ENCODE measurements at places on chromosomes 7 and 10.

DNA sequence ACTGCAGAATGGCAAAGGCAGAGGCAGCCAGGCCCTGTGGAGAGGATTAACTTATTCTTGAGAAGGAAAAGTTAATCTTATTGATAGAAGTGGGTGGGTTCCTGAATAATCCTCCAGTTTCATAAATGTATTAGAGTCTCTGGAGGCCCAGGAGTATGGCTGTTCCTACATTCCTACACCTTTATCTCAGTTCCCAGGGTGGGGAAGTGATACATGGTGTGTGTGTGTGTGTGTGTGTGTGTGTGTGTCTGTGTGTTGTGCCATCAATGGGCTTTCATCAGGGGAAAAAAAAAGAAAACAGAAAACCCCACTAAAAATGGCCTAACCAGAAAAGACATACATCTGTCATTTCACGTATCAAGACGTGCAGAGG, 22.0 kb upstream of the GSDME start:
- no peak for DNase-seq

- DNase-seq, result no peak
Measured at GRCh38 chr10:97882142-97883091, 32.8 kb downstream of the GOLGA7B start.

DNA sequence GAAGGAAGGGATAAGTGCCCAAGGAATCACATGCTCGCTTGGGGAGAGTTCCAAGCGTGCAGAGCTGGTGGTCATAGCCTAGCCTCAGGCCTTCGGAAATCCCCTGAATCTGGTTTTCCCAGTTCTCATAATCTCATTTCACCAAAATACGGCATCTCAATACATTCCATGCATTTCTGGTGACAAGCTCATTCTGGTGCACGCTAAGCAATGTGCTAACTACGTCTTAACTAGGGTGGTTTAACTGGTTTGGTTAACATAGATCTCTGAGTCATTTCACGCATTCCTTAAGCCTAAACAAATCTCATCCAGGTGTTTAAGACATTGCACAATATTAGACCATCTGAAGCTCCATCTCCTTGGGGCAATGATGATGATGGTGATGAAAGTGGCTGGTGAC, 72.9 kb upstream of the STEAP1B start:
- no peak for DNase-seq

- no peak for DNase-seq
Measured at GRCh38 chr10:89307269-89307577, 5.4 kb downstream of the IFIT2 start.

DNA sequence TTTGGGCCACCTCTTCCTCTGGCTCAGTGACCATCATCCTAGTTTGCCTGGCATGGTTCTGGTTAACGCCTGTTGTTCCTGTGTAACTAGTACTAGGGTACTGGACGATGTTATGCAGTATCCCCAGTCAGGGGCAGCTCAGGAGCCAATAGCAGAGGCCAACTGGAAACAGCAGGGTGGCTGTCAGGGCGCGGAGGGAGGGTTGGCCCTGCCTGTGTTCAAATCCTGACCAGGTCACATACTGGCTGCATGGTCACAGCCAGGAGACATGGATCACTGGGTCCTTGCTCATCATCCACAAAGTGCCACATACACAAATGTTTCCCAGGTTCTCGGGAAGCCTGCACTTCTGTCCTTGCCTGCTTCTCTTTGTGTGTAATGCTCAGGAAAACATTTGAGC, 12.3 kb upstream of the RBP3 start:
- no peak for DNase-seq

GRCh38 chr7:100053215-100053614, 3.6 kb downstream of the ZSCAN21 start:
- DNase-seq, result no peak

DNA sequence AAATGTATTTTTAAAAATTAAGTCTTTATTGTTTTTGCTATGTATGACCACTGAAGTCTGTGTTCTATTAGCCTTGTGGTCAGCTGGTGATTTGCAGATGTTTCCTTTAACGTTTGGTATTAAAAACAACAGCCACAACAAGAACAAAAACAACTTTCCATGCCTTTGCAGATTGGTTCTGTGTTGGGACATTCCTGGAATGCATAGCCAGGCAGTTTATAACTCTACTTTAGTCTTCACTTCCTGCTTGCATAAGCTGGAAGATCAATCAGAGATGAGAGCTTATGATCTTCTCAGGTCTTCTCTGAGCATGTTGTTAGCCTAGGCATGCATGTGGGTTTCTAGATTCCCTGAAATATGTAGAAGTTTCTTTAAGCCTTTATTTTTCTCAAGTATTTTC, 58.9 kb upstream of the SEMA3C start:
- no peak for DNase-seq

DNA sequence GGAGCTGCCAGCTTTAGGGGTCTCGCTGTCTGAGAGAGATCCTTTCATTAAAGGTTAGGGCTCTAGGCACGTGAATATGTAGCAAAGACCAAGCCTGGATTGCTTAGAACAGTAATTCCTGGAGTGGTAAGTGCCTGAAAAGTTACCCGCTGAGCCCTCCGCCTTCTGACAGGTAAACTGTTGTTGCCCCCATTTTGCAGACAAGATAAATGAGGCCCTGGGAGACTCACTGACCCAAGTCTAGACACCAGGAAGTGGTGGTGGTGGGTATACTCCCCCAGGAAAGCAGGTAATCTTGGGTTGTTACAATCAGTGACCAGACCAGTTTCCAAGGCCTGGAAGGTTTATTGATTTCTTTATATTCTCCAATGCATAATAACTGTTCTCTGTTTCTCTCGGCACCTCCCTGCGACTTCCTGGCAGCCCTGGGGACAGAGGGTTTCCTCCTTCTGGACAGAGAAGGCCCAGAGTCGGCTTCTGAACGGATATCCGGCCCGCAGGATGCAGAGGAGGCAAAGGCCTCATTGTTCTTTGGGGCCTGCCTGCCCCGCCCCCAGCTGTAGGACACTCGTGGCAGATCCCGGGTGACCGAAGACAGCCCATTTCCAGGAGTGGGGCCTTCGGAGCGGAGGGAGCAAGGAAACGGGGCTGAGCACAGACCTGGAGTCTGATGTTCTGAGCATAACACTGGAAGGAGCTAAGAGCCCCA, 1.3 kb upstream of the GRK5 start:
- no peak for DNase-seq

GRCh38 chr10:72328045-72328828, 26.5 kb downstream of the DNAJB12 start:
- no peak for DNase-seq

- DNase-seq, result no peak
Measured at GRCh38 chr7:2613931-2614600, 17.7 kb upstream of the TTYH3 start.

DNA sequence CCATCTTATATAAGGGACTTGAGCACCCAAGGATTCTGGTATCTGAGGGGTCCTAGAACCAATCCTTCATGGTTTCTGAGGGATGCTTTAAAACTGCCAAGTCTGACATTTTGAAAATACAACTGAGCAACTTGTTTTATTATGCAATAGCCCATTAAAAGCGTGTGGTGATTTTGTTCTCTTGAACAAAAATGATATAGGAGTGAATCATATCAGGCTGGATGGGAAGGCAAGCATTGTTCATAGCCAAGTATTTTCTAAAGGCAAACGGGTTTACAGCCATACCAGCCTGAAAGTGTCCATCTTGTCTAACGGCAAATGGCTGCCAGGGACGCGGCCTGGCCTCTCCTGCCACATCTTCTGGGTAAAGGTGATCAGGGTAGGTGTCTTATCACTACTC, 23.4 kb downstream of the RPP38 start:
- DNase-seq, result no peak

DNA sequence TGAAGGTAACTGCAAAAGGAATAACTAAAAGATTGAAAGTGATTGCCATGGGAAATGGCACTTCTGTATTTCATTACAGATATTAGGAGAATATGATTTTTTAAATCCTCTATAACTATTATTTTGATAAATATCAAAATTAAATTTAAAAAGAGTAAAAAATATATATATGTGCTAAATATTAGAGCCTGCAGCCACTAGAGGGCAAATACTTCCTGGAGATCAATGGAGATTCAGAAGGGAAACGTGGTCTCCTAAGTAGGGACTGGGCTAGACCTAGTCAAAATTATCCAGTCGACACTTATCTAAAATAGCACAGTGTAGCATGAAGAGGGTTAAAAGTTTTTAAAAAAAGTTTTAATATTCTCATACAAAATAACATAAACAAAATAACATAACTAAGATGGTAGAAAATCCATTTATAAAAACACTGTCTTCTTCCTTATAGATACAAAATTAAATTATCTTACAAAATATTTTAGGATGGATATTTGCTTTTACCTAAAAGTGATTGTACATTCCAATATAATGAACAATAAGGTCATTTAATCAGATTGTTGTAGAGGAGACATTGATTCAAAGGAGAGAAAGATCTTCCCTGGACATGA, 434.3 kb downstream of the MDFIC start:
- no peak for DNase-seq

DNA sequence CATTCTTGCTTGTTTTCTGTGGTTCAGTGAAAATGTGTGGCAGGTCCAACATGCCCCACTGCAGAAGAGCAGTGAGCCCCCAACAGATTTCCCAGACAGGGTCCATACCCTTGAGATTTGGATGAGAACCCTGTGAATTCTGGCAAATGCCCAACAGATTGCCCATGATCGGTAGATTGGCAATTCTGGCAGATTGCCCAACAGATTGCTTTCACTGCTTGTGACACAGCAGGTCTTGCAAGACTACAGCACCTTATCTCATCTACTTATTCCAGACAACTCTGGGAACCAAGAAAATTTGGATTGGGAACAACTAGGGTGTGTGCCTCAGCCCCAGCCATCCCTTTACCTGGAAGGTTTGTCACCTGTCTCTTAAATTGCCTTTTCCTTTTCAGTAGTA, 143.7 kb upstream of the COL1A2 start:
- no peak for DNase-seq

GRCh38 chr7:112510743-112511110, 29.9 kb downstream of the LSMEM1 start:
- no peak for DNase-seq

DNA sequence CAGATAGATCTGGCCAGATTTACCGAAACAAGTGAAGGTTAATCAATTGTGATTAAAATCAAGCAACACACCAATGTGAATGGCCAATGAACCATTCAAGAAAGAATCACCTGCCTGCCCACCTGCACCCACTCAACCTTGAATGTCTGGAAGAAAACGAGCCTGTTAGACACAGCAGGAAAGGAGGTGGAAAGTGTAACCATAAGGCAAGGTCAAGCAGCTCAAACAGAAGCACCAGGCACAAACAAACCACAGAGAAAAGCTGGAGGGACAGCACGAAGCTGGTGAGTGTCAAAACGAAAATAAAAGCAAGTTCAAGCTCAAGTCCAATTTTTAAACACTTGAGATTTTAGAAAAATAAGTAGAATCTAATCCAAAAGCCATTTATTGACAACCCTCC, 64.9 kb downstream of the STEAP1B start:
- DNase-seq, result no peak

GRCh38 chr7:131606346-131607290, 50.2 kb upstream of the PODXL start:
- DNase-seq, result no peak

DNA sequence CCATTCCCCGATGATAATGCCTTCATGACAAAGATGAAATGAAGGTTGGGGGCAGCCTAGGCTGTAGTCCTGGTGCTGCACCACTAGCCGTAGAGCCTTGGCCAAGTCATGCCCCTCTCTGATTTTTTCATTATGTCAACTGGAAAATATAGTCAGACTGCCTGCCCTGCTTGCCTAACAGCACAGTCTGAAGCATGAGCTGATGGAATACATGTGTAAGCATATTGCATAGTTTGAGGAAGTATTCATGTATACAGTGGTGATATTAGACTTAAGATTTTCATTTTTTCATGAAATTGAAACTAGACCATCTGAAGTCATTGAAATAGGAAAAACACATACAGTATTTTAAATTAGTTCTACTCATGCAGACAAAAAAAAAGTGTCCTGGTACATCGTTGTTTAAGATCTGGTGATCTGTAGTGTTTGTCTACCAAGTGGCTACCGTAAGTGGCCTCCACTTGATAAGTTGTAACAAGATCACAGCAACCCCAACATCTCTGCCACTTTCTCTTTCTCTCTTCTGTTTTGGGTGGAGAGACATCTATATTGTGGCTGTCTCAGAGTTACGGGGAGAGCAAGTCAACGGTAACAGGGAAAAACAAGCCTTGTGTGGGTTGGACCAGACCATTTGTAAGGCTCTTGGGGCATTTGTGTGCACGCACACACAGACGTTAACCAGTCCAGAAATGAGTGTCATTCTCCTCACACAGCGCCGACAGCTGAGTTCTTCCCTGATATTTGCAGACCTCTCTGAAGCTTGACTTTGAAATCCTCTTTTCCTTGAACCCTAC, 716.6 kb upstream of the GALNT17 start:
- no peak for DNase-seq

- no peak for DNase-seq
Measured at GRCh38 chr10:14645239-14645960, 129.3 kb downstream of the FAM107B start.

GRCh38 chr10:70650104-70650503, 22.2 kb upstream of the ADAMTS14 start:
- no peak for DNase-seq

- no peak for DNase-seq
Measured at GRCh38 chr10:71231206-71231605, 18.8 kb downstream of the UNC5B start.

DNA sequence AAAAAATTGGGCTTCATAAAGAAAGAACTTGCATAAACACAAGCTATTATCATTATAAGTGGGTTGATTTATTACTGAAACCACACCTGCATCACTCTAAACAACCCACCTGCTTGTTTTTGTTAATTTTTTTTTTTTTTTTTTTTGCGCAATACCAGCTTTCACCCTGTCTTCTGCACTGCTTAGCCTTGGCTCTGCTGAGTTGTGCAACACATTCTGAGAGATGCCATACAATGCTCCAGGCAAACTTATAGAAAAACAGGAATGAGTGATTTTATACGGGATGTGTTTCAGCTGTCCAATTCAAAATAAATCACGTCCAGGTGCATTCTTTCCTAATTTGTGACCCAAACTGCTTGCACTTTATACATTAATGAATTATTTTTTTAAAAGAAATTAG, 923.6 kb downstream of the GATA3 start:
- DNase-seq, result no peak

GRCh38 chr7:158424531-158424930, 163.1 kb downstream of the PTPRN2 start:
- no peak for DNase-seq

GRCh38 chr7:39924122-39924521, 25.9 kb upstream of the CDK13 start:
- no peak for DNase-seq

- DNase-seq, result no peak
Measured at GRCh38 chr10:18308600-18308999, 168.4 kb downstream of the CACNB2 start.

- no peak for DNase-seq
Measured at GRCh38 chr7:144723301-144723700, 112.6 kb downstream of the TPK1 start.

GRCh38 chr7:121450631-121451198, 54.6 kb upstream of the FAM3C start:
- no peak for DNase-seq

All from stimulated activated CD8-positive, alpha-beta memory T cell treated with anti-CD3 and anti-CD28 coated beads, Interleukin-2, amount 100 ng/mL, for 1 hour (primary cell).